Adipocyte (in vitro differentiated cells): ENCODE measurements at places on chromosomes 12 and 14.

- DNase-seq: no peak
Observed at GRCh38 chr12:29731591-29731990, 52.2 kb downstream of the TMTC1 start.

DNA sequence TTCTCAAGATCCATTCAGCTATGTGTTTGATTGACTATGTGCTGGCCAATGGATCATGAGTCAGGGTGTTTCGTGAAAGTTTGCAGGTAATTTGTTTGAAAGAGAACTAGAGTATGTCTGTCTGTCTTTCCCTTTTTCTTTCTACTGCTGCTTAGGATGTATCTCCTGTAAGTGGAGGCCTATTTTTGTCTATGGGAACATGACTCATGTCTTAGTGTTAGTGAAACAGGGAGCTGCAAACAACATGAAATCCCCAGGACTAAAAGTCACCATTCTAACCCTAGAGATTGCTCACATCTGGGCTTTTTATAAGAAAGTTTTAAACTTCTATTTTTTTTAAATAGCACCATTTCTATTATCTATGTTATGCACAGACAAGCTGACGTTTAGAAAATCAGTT, 333.0 kb downstream of the CCER1 start:
- DNase-seq: peak; percentile 59

GRCh38 chr12:26273811-26274210, 78.4 kb downstream of the SSPN start:
- DNase-seq: no peak

GRCh38 chr12:20629414-20630156, 65.5 kb upstream of the SLCO1C1 start:
- peak; percentile 70 for DNase-seq

- DNase-seq: no peak
Observed at GRCh38 chr12:19482036-19482435, 42.7 kb downstream of the AEBP2 start.

DNA sequence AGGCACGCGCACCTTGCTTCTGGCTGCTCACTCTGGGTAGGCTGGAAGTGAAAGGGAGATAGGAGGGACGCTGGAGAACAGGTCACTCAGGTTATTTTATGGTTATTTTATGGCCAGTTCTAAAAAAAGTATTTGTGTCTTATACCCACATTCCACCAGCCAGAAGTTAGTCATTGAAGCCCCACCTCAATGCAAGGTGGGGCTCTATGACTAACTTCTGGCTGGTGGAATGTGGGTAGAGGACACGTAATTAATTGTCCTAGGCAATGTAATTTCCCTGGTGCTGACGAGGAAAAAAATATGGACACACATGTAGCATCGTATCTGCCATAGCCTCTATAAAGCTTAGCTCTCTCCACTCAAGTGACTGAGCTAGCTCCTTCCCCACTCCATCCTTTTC, 104.9 kb downstream of the PDZRN4 start:
- no peak for DNase-seq

- no peak for DNase-seq
Observed at GRCh38 chr12:47980197-47980596, 16.8 kb downstream of the TMEM106C start.

GRCh38 chr12:95337146-95337545, 119.5 kb downstream of the VEZT start:
- peak; percentile 85 for DNase-seq

GRCh38 chr14:105486974-105487448, 325 bp downstream of the CRIP1 start:
- DNase-seq: no peak

DNA sequence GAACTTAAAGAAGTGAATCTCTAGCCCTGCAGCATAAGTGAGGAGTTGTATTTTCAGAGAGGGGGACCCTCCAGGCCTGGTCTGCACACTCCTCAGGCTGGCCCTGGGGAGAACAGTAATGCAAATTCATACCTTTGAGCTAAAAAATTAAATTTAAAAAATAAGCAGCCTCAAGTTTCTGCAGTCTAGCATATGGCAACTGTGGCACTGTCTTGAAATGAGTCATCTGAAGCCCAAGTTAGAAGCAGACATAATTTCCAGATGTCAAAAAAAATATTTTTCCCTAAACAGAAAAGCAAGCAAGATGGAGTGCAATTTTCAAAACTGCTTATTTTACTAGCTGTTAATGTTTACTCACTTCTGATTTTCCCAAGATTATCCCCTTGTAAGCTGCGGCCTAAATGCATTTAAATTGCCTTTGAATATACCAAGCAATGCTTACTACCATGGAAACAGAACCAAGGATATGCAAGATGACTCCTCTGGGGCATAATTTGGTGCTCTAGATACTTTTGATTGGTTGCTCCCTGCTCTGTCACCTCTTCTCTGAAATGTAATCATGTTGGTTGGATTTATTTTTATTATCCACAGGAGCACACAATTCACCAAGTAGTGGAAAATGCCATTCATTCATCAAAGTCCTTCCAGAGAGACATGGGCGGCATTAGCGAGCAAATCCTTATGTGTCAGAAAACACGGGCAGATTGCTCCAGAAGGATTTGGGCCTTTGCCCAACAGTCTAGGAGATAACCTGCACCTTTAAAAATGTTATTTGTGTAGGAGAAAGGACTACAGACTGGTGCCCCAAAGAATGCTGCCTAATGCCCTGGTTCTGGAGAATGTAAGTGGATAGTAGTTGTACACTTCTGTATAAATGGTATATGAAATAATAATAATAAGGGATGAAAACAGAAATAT, 25.0 kb upstream of the DHRS7 start:
- DNase-seq: peak; percentile 37

DNA sequence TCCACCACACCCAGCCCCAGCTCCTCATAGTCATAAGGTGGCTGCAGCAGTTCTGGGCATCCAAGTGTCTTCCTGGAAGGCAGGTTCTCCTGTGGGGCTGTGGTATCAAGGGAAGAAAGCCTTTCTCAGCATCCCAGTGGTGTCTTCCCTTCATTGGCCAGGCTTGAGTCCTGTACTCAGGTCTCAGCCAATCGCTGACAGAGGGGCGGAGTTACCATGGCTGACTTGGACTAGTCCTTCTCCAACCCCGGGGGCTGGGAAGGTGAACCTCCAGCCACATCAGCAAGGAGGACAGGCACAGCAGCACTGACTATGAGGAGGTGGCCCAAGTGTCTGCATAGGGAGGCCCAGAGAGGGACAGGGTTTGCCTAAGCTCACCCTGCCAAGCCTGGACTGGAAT, 64.0 kb upstream of the SLC24A4 start:
- DNase-seq: no peak

DNA sequence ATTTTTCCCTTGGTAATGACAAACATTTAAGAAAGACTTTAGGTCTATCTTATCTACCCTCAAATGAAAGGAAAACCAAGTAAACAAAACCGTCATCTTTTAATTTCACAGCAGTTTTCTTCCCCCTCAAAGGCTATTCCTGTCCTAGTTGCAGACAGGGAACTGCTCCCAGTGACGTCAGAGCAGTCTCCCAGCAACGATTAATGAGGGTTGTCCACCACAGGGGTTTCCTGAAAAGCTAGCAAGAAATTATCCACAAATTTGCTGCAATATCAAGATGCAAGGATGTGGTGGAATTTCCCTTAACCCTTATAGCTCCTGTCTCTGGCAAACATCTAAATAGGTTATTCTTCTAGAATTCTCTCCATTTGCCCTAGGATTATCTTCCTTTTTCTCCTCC, 89.1 kb upstream of the STAC3 start:
- DNase-seq: peak; percentile 49

- no peak for DNase-seq
Observed at GRCh38 chr12:118959985-118960560, 21.3 kb upstream of the SRRM4 start.
